Activated gamma-delta T cell treated with anti-CD3 and anti-CD28 coated beads, Interleukin-2, amount 50 U/mL, for 16 hours (primary cell): ENCODE measurements at places on chromosomes 4 and X.

DNA sequence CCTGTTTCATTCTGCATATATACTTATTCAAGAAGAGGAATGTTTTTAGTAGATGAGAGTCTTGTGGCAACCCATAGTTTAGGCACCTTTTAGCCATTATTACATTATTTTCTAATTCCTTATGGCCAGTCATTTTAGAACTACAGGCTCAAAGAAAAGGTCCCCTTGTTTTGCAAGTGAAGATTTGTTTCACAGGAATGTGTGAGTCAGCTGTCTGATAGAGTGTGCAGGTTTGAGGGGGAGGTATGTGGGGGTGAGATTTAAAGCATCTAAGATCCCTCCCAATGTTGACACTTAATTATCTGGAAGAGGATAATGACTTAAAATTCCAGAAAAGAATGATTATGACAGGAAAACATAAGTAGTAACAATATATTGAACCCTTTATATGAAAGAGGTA is 495.6 kb downstream of the KCNIP4 start:
- DNase-seq, result no peak

GRCh38 chrX:129649268-129650182 is 5.2 kb downstream of the APLN start:
- DNase-seq, result no peak

GRCh38 chrX:85992811-85993229 is 54.5 kb downstream of the CHM start:
- no peak for DNase-seq

- no peak for DNase-seq
These were observed 2.3 kb upstream of the MSL3 start for GRCh38 chrX:11755724-11756123.

GRCh38 chr4:110945600-110945999 is 322.7 kb upstream of the PITX2 start:
- no peak for DNase-seq

- no peak for DNase-seq
These were observed 195.6 kb downstream of the RASL11B start for GRCh38 chr4:53057679-53058078.

DNA sequence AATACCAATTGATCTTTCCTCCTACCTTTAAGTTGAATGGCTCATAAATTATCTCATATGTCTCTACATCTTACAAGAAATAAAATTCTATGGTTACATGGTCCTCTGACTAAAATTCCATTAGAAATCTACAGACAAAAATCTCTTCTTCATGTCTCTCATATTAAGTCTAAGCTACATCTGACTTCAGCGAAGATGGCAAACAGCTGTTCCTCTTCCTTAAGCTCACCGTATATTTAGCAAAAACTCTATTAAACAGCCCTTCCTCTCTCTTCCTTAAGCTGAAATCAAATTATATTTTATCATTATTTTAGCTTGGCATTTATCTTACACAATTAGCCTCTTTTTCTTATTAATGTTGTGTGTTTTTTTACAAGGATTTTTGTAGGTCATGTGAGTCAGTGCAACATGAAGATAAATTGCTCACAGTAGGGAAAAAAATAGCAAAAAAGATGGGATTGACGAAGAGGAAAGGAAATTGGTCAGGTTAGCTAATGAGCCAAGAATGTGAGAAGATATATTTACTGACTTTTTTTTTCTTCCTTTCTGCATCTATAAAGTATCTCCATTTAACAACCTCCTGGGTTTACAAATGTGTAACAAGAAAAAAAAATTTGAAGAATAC is 2412.8 kb downstream of the ARAP2 start:
- DNase-seq, result no peak

GRCh38 chr4:54717694-54718093 is 59.9 kb downstream of the KIT start:
- no peak for DNase-seq

- DNase-seq, result no peak
These were observed 1114.5 kb upstream of the LCORL start for GRCh38 chr4:19135895-19136633.

GRCh38 chr4:129110931-129111330 is 15.0 kb downstream of the C4orf33 start:
- no peak for DNase-seq

DNA sequence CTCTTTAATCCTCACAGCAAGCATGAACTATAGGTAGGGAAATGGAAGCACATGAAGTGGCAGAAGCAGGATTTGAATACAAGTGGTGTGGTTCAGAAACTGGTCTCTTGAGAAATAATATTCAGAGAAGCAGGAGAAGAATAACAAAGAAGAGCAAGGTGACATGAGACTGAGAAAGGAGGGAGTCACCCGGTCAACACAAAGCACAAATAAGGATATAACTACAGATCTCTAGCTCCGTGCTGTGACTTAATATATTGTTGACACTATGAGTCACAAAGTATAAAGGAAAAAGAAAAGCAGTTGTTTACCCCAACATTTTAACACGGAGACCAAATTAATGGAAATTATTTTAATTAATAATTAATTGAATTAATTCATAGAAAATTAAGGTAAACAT is 204.5 kb downstream of the CPE start:
- DNase-seq, result no peak

GRCh38 chr4:118224243-118224829 is 128.5 kb downstream of the PRSS12 start:
- DNase-seq, result no peak

GRCh38 chrX:78831523-78831922 is 84.0 kb downstream of the LPAR4 start:
- DNase-seq, result no peak

DNA sequence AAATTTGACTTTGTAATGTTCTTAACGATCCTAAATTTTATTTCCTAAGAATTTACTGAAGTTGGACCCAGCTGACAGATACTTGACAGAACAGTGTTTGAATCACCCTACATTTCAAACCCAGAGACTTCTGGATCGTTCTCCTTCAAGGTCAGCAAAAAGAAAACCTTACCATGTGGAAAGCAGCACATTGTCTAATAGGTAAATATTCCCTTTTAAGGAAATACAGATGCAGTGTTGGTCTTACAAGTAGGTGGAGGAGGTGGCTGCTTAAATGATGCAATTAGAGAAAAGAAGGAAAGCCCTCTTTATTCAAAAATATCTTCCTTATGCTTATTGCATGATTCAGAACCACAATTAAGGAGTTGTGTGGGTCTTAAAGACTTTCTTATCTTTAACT is 73.5 kb downstream of the RS1 start:
- no peak for DNase-seq

DNA sequence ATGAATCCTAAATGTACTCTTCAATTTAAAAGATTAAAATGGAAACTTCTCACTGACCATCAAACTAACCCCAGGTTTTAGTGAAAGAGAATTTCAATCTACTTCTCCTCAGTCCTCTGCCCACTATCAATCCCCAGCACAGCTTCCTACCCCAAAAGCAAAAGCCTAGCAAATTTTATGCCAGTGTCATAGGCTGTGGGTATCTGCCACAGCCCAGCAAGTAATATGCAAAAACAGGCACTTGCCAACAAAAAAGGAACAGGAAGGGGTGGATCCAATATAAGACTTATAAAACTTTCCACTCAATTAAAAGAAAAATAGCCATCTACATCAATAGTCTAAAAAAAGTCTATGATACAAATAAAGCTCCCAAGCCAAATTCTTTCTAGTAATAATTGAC is 22.3 kb downstream of the CAMK2D start:
- no peak for DNase-seq

GRCh38 chr4:15354371-15355297 is 73.2 kb upstream of the C1QTNF7 start:
- no peak for DNase-seq

- no peak for DNase-seq
These were observed 417.1 kb downstream of the RAB28 start for GRCh38 chr4:13067077-13067476.
